ENCODE measurements at places on chromosomes 12 and 14.

GRCh38 chr12:30973175-30973574 is 46.6 kb downstream of the TSPAN11 start:
- no peak for DNase-seq

GRCh38 chr12:11958221-11959091 is 112.3 kb upstream of the BCL2L14 start:
- no peak for DNase-seq

DNA sequence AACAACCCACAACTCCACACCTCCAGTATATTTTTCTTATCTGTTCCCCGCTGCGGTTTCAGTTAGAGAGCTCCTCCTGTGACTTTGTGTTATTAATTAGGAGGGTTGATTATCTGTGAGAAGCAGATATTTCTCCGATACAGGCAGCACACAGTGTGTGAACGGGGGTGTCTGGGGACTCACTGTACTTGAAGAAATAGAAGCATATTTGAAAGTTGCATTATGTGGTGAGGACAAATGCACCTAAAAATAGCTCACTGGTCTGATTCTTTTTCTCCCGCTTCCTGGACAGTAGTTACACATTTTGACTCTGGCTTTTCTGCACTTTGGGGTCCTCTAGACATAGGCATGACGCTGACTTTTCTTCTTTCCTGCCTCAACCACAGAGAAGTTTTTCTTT is 277.7 kb downstream of the VRK1 start:
- DNase-seq = no peak

- DNase-seq = peak; percentile 23
These were observed 236.4 kb downstream of the PCNX1 start for GRCh38 chr14:71143381-71144290.

GRCh38 chr12:130919086-130919485 is 34.6 kb upstream of the ADGRD1 start:
- no peak for DNase-seq

GRCh38 chr12:124558313-124558712 is 9.1 kb downstream of the NCOR2 start:
- peak; percentile 64 for DNase-seq

GRCh38 chr12:59736786-59737185 is 141.0 kb downstream of the SLC16A7 start:
- DNase-seq = no peak

DNA sequence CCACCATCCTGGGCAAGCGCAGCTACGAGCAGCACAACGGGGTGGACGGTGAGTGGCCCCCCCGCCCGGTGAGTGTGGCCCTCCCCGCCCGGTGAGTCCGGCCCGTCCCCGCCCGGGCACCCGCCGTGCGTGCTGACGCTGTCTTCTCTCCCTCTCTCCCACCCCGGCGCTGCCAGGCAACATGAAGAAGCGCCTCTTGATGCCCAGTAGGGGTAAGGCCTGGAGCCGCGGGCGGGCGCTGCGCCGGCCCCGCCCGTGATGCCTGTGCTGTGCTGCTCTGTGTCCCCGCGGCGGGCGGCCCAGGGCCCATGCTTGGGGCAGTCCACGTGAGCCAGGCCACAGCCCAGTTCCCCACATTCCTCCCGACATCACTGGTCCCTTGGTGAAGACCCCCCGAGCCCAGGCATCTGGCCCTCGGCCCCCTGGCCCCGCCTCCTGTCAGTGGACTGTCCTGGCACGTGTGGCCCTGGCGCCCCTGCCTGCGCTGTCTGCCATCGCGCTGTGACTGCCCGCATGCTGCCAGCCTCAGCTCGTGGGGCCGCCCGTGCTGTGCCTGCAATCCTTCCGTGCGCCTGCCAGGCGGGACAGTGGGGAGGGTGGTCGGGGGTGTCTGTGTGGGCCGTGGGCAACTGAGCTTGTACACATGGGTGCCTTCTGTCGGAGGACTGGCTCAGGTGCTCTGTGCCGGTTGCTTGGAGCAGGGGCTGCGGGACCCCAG is 7.9 kb upstream of the CRIP2 start:
- DNase-seq = peak; percentile 33

DNA sequence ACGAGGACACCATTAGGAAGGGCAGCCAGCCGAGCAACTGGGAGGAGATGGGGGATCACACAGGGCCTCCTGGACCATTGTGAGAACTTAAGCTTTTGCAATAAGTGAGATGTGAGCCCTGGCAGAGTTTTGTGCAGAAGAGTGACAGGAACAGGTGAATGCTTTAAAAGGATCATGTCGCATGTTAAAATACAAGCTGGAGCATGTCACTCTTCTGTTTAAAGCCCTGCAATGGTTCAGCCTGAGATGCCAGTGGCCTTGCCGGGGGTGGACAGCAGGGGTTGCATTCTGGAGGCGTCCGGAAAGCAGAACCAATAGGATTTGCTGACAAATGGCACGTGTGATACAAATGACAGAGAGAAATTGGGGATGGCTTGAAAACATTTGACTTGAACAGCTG is 137.5 kb upstream of the RFLNA start:
- DNase-seq = no peak

DNA sequence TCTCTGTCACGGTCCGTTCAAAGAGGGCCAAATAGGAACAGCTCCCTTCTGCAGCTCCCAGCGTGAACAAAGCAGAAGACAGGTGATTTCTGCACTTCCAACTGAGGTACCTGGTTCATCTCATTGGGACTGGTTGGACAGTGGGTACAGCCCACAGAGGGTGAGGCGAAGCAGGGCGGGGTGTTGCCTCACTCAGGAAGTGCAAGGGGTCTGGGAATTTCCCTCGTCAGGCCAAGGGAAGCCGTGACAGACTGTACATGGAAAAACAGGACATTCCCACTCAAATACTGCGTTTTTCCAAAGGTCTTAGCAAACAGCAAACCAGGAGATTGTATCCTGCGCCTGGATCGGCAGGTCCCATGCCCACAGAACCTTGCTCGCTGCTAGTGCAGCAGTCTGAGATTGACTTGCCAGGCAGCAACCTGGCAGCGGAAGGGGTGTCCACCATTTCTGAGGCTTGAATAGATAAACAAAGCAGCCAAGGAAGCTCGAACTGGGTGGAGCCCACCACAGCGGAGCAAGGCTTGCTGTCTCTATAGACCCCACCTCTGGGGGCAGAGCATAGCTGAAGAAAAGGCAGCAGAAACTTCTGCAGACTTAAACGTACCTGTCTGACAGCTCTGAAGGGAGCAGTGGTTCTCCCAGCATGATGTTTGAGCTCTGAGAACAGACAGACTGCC is 22.7 kb downstream of the SLC38A1 start:
- no peak for DNase-seq

GRCh38 chr14:41868396-41868795 is 261.7 kb downstream of the LRFN5 start:
- no peak for DNase-seq

GRCh38 chr12:102885043-102885932 is 31.8 kb downstream of the PAH start:
- no peak for DNase-seq

DNA sequence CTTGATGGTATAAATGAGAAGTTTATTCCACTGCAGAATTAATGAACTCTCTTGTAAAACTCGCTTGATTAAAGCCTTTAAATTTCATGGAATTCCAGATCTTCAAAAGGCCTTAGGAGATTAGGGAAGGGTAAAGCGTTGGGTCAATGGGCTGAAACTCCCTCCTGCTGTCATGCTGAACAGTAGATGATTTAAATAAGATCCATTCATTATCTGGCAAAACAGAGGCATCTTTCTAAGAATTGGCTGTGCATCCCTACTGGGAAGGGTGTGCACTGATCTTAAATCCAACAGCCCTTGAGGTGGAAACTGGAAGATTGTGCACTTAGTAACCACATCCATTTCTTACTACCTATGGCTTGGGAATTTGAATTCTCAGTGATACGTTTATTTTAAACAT is 56.0 kb downstream of the PLCZ1 start:
- DNase-seq = no peak

DNA sequence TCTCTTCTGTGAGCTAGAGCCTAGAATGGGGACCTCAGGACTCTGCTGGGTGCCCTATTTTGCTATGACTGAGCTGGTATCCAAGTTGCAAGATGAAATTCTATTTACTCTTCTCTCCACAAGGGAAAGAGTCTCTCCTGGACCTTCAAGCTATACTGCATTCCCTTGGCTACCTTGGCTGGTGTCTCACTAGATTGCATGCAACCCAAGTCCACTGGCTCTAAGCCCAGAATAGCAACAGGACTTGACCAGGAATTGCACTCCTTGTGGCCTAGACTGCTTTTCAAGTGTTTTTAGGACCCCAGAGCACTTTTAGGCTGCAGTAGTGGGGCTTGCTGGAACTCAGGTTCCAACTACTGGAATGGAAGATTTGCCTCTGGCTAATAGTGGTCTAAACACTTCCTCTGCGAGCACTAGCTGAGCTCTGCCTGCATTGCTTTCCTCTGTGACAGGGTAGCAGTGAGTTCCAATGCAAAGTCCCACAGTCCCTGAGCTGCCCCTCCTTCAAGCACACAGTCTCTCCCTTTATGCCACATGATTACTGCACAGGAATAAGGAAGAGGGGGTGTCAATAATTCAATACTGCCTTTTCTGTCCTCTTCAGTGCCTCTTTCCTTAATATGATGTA is 1009.1 kb upstream of the FLRT2 start:
- no peak for DNase-seq

- DNase-seq = peak; percentile 9
These were observed 5.3 kb downstream of the SLC15A5 start for GRCh38 chr12:16272222-16272621.

GRCh38 chr14:90574188-90575131 is 177.6 kb downstream of the CALM1 start:
- peak; percentile 66 for DNase-seq

DNA sequence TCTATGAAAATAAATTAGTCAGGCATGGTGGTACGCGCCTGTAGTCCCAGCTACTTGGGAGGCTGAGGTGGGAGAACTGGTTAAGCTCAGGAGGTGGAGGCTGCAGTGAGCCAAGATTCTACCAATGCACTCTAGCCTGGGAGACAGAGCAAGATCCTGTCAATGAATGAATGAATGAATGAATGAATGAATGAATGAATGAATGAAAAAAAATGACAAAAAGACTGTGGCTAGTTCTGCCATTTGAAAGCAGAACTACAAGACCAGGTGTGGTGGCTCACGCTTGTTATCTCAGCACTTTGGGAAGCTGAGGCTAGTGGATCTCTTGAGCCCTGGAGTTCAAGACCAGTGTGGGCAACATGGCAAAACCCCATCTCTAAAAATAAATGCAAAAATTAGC is 32.2 kb upstream of the NPFF start:
- DNase-seq = no peak

DNA sequence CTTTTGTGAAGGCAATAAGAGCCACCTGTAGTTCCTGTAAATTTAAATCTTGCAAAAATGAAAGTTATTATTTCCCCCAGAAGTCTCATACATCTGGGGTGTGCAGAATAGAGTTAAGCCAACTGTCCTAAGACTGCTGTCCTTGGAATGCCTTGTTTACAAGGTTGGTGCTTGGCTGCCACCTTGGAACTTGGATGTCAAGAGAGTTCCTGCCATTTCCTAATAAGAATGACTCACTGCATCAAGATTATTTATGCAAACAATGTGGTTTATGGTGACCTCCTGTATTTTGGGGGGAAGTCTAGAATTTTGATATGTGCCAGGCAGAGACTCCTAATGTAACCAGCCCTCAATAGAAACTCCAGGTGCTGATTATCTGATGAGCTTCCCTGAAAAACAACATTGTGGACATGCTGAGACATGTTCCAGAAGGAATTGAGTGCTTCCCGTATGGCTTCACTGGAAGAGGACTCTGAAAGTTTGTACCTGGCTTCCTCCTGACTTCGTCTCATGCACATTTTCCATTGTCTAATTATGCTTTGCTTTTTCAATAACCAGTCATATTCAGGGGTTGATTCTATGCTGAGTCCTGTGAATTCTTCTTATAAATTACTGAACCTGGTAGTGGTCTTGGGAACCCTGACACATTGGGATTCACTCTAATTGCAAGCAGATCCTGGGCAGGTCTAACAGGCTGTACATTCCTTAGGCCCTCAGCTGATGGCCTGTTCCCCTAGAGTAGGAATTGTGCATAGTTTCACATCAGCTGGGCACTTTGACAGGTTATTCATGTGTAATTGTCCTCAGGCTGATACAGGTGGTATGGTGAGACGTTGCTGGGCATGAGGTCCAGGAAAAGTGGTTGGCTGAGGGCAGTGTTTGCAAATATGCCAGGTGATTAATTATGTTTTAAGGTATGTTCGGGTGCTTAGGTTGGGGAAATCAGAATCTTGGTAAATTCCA is 1370.7 kb upstream of the TMEM132C start:
- DNase-seq = no peak

DNA sequence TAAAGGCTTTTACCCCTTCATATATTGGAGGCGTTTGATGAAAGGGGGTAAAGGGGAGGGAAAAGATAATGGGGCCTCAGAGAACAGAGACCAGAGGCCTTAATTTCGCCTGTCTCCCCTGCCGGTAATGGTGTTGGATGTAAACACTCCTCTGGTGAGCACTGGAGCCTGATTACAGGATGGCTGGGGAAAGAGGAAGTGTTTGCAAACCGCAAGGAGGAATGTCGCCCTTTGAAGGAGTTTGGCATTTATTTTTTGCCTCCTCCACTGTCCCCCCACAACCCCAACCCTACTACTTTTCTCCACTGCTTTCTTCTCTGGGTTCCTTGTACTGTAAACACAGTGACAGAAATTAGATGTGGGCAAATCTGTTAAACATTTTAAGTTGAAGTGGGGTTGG is 211.9 kb upstream of the TBX3 start:
- peak; percentile 14 for DNase-seq

GRCh38 chr12:59716043-59716442 is 120.2 kb downstream of the SLC16A7 start:
- DNase-seq = no peak

GRCh38 chr12:11040162-11040561 is 9.0 kb upstream of the TAS2R31 start:
- DNase-seq = no peak

DNA sequence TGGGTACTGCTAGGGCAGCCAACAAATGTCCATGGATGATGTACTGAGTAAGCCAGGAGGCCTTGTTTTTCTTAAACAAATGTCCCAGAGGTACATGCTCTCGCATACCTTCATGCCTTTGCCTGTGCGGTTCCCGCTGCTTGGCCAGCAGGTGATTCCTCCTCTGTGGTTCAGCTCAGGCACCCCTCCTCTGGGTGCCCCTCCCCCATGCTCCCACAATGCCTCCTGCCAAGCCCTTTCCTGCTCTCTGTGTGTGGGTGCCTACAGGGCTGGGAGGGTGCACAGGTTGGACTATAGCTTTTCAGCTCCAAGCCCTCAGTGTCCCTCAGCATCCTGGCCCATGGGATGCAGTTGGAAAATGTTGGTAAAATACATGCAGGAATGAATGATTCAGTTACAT is 23.5 kb downstream of the ASB2 start:
- DNase-seq = no peak
